ENCODE measurements at places on chromosomes 4 and X. TPM values are rescaled to one million over a fixed set of nuclear protein-coding genes. Genes with fewer than 3 reads are reported as not detected.

The KCND1 gene
- 0.43 TPM for total RNA-seq

The GPR34 gene
- not detected for total RNA-seq

The VCX3A gene
- total RNA-seq: not detected

The RHOH gene
- under 0.01 TPM for total RNA-seq

The JAKMIP1 gene
- not detected for total RNA-seq
